Heart right ventricle (tissue), 16 donors: ENCODE measurements at places on chromosomes 1 and 21.

GRCh38 chr1:230641900-230642262 lies 400 bp upstream of the COG2 start:
- DNase-seq = no peak

GRCh38 chr21:35855484-35855883 lies 204.8 kb downstream of the SETD4 start:
- no peak for DNase-seq

DNA sequence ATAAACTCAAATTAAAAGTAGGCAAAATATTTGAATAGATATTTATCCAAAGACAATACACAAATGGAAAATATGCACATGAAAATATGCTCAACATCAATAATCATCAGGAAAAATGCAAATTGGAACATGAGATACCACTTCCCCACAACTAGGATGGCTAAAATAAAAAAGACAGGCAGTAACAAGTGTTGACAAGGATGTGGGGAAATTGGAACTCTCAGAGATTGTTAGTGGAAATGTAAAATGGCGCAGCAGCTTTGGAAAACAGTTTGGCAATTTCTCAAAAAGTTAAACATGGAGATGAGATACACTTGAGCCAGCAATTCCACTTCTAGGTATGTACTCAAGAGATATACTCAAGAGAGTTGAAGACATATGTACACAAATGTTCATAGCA lies 48.8 kb downstream of the NAV1 start:
- no peak for DNase-seq

GRCh38 chr1:166202546-166202945 lies 35.7 kb upstream of the FAM78B start:
- no peak for DNase-seq

DNA sequence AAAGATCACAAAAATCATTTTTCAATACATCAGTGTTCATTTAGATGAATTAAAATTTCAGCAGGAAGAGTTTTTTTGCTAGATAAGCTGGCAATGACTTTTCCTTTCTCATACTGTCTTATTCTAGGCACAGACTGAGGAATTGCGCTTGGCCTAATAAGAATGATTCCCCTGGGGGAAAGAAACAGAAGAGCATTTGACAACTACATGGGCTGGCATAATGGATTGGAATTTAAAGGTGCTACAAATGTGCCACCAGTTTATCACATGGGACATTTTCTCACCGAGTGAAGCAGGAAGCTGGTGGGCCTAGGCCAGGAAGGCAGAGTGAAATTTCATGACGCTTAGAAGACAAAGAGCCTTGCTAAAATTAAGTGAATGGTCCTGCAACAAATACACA lies 39.3 kb downstream of the CDKN2C start:
- DNase-seq = no peak
